ENCODE measurements at places on chromosomes 5 and 9.

DNA sequence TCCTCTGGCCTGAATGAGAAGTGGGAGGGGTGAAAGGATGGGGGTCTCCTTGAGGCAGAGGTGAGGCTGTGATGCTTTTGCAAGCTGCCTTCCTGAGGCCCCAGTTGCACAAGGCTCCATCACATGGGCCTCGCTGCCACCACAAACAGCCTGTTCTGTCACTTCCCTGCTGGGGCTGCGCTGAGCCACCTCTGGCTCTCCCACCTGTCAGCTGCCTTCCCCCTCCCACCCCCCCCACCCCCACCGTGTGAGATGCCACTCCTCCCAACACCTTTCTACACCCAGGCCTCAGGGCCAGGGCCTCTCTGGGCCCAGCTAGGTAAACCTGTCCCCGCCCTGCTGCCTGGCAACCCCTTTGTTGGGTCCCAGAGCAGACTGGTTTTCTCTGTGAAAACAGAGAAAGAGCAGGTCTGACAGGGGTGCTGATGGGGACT, 4.5 kb upstream of the PDLIM4 start:
- DNase-seq, result no peak

- peak; percentile 42 for DNase-seq
Observed at GRCh38 chr5:64147849-64148441, 17.7 kb upstream of the RNF180 start.

GRCh38 chr5:89697581-89697980, 712.0 kb downstream of the CETN3 start:
- DNase-seq, result no peak

GRCh38 chr5:69209602-69210001, 20.2 kb downstream of the CENPH start:
- DNase-seq, result no peak

DNA sequence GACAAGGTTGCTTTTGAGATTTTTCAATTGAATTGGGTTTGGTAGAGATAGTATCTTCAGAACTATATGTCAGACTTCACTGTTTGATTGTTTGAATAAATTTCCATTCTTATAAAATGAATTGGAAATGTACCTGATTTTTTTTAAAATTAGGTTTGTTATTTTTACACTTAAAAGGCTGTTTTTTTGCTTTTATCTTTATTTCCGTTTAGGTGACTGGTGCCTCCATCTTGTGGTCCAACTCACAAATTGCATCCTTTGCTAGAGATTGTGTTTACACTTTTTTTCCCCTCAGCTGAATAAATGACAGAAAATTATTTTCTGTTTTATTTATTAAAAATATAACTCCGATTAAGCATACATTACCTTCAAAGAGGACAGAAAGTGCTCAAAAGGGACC, 15.6 kb downstream of the NDUFAF2 start:
- no peak for DNase-seq

DNA sequence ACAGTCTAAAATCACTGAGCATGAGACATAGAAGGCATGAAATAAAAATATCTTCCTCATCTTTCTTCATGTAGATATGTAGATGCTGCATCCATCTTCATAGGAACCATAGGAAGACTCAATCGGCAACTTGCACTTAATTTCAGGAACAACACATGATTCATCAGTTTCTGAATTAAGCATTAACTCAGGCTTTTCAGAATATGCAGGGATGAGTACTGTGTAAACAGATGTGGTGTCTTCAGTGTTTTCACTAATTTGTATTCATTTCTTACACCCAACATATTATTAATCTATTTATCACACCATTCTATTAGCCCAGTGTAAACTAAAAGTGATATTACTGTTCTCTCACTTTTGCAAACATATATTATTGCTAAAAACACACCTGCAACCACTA, 305.9 kb upstream of the DAB2 start:
- no peak for DNase-seq

DNA sequence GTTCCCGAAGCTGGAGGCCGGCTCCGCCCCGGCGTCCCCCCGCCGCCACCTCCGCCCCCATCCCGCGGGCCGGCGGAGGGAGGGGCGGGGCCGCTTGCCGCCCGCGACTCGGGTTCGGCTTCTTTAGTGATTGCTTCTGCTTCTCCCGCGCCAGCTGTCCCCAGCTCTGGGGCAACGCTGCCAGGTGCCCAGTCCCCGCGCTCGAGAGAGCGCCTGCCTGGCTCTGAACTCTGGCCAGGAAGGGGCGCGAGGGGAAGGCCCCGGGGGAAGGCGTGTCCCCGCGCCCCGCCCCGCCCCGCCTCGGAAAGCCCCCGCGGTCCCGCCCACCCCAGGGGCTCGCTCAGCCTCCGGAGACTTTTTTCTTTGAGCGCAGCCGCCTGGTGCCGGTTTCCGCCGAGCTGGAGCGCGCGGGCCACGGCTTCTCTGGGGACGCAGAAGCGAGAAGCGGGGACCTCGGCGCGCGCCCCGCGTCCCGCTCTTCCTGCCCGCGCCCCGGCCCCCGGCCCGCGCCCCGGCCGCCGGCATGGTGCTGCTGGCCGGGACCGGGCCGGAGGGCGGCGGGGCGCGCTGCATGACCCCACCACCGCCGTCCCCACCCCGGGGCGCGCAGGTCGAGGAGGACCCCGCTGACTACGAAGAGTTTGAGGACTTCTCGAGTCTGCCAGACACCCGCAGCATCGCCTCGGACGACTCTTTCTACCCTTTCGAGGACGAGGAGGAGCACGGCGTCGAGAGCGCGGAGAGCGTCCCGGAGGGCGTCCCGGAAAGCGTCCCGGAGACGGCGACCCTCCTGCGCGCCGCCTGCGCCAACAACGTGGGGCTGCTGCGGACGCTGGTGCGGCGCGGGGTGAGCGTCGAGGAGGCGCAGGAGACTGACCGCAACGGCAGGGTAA, at the start of gene ANKRD33B:
Gene ANKRD33B, plus strand, starts transcription at position 126 of the 893 bp plus-strand sequence. Its CDS starts 398 bp downstream, at position 524.
- no peak for DNase-seq

GRCh38 chr5:669111-669841, 23.9 kb downstream of the TPPP start:
- DNase-seq, result no peak

GRCh38 chr5:10639846-10640368, 76.0 kb downstream of the ANKRD33B start:
- no peak for DNase-seq

DNA sequence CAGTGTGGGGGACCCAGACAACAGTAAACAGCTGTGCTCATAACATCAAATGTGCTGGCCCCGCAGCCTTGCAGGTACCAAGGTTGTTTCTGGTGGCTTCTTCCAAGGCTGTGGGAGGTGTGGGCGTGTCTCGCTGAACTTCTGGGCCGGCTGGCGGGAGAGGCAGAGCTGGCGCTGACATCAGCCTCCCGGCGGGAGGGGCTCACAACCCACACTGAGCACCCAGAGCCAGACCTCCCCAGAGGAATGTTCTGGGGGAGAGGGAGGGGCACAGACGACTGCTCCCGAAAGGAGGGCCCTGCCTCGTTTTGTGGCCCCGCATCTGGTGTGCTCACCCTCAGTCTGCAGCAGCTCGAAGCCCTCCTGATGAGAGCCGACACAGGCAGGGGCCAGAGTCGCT, 6.9 kb upstream of the SLC12A7 start:
- no peak for DNase-seq

- DNase-seq, result no peak
Observed at GRCh38 chr9:89481538-89481915, 16.4 kb downstream of the SEMA4D start.

DNA sequence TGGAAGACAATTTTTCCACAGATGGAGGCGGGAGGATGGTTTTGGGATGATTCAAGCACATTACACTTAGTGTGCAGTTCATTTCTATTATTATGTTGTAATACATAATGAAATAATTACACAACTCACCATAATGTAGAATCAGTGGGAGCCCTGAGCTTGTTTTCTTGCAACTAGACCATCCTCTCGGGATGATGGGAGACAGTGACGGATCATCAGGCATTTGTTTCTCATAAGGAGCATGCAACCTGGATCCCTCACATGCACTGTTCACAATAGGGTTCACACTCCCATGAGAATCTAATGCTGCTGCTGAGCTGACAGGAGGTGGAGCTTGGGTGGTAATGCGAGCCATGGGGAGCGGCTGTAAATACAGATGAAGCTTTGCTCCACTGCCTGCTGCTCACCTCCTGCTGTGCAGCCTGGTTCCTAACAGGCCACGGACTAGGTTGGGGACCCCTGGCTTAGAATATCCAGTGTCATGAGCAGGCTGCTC, 1.6 kb downstream of the STKLD1 start:
- DNase-seq, result no peak

DNA sequence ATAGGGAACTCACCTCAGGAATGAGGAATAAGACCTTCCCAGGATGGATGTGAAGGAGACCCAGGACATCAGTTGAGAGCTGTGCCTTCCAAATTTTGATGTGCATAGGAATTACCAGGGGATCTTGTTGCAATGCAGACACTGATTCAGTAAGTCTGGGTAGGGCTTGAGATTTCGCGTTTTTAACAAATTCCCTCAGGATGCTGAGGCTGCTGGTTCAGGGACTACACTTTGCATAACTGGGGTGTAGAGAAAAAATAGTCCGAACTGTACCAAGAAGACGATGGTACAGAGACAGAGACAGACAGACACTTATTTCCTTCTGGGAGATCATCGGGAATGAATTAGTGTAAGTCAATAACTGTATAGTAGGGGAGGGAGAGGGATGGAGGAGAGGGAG, 82.3 kb upstream of the FREM1 start:
- DNase-seq, result peak; percentile 29

DNA sequence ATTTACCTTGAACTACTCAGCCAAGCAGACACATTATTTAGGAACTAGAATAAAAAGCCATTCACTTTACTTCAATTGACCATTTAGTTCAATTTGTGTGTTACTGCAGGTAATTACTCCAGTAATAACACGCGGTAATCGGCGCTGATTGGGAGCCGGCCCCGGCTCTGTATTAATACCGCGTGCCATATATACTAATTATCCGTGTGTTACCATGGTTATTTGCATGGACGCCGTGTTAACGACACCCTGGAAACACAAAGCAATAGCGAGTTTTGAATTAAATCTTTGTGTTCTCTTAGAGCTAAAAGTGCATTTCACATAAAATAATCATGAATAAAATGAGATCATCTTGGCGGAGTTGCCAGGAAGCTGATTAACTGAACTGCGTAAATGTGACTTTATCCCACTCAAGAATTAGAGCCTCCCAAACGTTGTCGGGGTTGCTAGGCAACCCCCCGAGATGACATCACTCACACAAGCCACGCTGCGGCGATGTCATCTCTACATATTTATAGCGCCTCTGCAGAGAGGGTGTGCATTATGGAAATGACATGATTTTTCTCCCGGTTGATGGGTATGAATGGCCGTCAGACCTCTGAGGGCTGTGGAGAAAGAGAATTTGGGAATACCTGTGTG, 41.4 kb upstream of the RNU6ATAC start:
- DNase-seq, result peak; percentile 87

DNA sequence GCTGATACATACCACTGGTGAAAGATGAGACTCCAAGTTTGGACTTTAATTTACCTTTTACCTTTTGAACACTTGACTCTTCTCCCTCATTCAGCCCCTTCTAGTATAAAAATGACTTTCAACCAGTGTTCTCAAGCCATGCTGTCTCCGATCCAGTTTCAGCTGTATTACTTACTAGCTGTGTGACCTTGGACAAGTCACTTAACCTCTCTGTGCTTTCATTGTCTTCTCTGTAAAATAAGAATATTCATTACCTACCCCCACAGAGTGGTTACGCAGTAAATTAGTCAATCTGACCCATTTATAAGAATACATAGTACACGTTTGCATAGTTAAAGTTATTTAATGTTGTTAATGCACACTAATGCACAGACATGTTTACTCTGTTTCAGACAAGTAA, 12.6 kb upstream of the CEMIP2 start:
- no peak for DNase-seq

DNA sequence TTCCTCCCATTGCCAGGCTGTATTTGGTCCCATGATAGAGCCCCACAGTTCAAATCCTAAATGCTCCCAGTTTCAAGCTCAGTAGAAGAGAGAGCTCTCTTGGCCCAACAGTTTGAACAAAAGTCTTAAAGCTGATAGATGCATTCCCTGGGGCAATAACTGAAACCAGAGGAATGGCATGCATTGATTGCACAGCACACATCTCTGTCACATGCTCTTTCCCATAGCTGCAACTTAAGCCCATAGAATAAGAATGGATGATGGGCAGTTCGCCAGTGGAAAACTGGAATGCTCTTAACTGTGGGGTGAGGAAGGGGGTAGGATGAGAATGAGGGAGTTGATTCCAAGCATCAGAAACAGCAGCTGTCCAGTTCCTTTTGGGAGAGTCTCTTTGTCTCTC, 1942.4 kb upstream of the WWC1 start:
- DNase-seq, result peak; percentile 54

Measured in hindlimb muscle (tissue), 1 donor.